Activated CD8-positive, alpha-beta memory T cell treated with anti-CD3 and anti-CD28 coated beads for 1 hour (primary cell): ENCODE measurements at places on chromosomes 6 and 20.

- DNase-seq, result no peak
These were observed 13.2 kb upstream of the KIF25 start for GRCh38 chr6:167984144-167984719.

- DNase-seq, result no peak
These were observed 7.2 kb upstream of the TRIB3 start for GRCh38 chr20:373171-373890.

- DNase-seq, result no peak
These were observed 5.2 kb downstream of the SYTL3 start for GRCh38 chr6:158654960-158655489.

DNA sequence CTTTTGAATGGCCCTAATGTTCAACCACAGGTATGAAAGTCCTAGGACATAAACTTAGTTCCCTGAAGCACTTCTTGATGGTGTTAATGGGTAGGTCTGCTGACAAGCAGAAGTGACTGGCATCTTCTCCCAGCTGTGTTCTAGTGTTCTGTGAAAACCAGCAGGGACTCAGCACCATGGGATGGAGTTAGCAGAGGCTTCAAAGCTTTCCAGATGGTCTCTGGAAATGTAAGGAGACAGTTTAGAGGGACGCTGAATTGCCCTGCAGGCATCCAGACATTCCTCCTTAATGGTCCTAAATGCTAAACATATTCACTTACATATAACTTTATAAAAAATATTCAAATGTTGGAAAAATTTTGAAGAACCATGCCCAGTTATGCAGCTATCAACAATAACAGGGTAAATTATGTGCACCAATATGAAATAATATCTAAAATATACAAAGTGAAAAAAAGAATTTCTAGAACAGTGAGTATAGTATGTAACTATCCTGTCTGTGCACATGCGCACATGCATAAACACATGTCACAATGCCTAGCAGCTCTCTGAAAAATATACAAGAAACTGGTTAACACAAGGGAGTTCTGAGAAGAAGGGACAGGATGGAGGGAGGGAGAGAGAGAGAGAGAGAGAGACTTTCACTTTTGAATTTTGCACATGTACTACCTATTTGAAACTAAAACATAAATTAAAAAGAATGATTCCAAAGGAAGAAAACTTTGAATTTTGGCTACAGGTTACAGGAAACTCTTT, 87.2 kb downstream of the PRDM1 start:
- DNase-seq, result no peak

- no peak for DNase-seq
These were observed 754 bp downstream of the TNF start for GRCh38 chr6:31575952-31576685.

DNA sequence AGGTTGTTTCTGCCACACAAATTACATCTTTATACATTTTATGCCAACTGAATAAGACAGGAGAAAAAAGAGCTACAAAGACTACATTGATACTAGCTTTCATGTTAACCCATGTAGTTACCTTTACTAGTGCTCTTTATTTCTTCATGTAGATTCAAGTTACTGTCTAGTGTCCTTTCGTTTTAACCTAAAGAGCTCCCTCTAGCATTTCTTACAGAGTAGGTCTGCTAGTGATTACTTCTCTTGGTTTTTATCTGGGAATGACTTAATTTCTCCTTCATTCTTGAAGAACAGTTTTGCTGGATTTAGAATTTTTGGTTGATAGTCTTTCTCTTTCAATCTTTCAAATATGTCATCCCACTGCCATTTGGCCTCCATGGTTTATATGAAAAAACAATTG, 21.2 kb upstream of the NOP56 start:
- DNase-seq, result no peak

DNA sequence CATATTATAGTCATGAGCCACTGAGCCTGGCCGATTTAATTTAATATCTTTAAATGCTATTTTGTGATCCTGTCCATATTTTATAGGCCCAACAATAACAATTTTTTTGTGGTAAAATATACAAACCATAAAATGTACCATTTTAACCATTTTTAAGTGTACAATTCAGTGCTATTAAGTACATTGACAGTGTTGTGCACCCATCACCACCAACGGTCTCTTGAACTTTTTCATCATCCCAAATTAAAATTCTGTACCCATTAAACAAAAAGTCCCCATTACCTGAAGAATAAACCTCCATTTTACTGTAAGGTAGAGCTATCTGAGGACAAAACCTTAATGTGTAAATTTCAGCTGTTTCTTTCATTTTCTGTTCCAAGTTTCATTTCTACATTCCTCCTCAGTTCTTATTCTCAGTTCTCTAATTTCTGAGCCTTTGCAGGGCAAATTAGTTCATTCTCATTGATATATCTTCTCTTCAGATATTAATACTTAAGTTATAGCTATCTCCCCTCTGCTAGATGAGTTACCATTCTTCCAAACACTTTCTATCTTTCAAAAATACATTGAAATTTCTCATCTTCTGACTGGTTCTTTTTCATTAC, 10.3 kb downstream of the MTO1 start:
- DNase-seq, result no peak

- no peak for DNase-seq
These were observed 43.4 kb downstream of the NHSL1 start for GRCh38 chr6:138455746-138456400.

DNA sequence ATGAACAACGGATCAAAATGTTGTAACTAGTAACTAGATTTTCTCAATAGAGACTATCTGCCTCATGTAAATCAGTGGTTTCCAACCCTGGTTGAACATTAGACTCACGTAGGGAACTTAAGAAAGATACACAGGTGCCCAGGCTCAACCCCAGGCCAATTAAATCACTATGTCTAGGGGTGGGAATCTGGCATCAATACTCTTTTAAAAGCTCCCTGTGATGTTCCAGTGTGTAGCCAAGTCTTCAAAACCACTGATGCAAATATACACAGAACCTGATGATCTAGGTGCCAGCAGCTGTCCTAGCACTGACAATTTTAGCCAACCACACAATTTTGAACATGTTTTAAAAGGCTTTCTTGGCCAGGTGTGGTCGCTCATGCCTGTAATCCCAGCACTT, 128.7 kb downstream of the TBC1D32 start:
- DNase-seq, result no peak

GRCh38 chr20:37758332-37758731, 64.5 kb downstream of the CTNNBL1 start:
- DNase-seq, result no peak

DNA sequence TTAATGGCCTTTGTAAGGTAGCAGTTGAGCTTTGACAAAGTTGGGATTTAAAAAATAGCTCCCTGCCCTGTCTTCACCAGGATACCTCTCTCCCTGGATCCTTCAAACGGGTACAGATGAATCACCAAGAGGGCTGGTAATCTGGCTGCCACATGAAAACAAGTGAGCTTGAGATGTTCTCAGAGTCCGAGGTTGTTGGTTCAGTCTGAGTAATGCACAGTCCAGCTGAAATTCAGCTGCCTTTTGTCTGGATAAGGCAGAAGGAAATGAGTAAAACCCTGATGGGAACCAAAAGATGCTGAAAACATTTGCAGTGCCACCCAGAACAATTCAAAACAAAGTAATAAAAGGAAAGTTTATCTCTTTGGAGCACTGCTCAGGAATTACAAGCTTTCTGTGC, 86.8 kb downstream of the GJA1 start:
- no peak for DNase-seq

DNA sequence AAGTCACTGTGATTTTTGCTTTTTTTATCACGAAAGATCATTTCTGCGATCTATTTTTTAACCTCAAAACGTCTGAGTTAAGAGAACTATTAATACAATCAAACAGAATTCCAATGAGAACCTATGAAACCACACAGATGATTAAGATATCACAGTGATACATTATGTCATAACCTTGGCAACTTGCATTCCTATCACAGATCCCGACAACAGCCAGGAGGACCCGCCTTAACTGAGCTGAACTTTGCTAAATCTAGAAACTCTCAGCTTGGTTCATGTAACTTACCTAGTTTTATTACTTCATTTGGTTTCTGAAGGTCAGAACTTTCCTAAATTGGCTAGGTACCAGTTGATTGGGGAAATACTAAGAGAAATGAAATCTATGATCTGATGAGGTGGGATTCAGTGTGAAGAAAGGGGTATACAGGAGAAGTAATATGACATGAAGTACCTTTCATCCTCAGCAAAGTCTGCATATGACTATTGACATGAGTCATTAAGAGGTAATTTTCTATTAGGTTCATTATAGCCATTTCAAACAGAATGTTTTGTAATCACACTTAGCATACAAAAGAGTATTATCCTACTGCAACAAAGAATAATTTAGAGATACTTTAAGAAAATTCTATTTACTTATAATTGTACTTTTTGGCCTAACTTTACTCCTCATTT, 11.2 kb downstream of the LYRM4 start:
- DNase-seq, result no peak
